ENCODE measurements at places on chromosomes 7 and 10.

DNA sequence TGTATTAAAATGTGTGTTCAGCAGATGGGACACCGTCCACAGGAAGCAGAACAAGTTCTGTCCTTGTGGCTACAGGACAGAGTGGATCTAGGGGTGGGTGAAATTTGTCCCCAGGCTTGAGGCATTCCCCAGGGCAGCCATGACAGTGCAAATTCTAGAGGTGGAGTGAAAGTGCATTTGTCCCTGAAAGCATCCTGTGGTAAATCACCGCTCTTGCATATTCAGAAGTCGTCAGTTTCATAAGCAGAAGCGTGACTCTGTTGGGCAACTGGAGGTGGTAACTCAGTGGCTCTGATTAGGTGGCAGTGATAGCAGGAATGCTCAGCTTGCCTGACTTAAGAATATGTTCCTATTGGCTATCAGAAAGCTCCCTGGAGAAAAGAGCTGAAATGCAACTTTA is 96.6 kb downstream of the SNX10 start:
- no peak for DNase-seq

- no peak for DNase-seq
Measured at GRCh38 chr10:99234791-99235657, 628 bp downstream of the HPSE2 start.

DNA sequence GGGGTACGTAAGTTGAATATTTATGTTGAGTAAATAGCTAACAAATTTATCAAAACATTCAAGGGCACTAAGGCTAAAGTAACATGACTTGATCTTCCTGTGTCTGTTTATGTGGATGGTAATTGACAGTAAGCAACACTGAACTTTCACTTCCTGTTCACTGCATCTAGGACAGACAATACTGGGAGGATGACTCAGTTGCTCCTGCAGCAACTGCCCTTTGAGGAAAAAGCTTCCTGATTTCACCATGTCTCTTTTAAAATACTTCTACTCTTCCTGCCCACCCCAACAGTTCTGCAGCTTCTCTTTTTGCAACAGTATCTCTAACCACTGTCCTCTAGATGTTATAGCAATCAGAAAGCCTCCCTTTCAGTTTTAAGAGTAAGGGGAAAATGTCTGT is 76.6 kb upstream of the HGF start:
- DNase-seq: no peak

- DNase-seq: no peak
Measured at GRCh38 chr10:127302343-127302742, 106.0 kb upstream of the INSYN2A start.

DNA sequence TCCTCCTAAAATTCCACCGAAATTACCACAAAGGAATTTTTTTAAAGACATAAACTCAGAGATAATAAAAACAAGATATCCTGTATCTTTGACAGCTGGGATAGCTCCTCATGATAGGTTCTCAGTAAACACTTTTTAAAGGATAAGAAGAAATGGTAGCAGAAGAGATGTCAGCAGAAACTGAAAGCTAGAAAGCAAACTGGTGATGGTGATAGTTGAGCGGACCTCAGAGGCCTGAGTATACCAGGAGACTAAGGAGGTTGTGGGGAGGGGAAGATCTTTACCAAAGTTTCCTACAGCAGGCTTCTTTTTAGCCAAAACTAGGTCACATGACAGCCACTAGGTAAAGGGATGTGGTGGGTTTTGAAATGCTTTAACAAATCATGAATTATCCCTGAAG is 22.5 kb downstream of the PCGF5 start:
- no peak for DNase-seq

- no peak for DNase-seq
Measured at GRCh38 chr10:46198516-46198915, 88.3 kb upstream of the ANTXRL start.

DNA sequence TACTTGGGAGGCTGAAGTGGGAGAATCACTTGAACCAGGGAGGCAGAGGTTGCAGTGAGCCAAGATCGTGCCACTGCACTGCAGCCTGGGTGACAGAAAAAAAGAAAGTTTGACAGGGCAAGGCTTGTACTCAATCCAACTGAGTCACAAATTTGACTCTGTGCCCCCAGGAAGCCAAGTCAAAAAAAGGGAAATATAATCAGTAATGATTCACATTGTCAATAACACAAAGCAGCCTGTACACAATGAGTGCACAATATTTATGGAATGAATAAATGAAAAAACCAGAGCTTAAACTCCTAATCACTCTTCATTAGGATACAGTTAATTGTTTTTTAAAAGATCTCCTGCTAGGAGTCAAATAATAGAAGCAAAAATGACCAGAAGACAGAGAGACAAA is 6.4 kb downstream of the NAPEPLD start:
- DNase-seq: no peak

- no peak for DNase-seq
Measured at GRCh38 chr7:114310345-114311110, 104.1 kb upstream of the FOXP2 start.

- no peak for DNase-seq
Measured at GRCh38 chr10:11169976-11170375, 152.3 kb downstream of the CELF2 start.

DNA sequence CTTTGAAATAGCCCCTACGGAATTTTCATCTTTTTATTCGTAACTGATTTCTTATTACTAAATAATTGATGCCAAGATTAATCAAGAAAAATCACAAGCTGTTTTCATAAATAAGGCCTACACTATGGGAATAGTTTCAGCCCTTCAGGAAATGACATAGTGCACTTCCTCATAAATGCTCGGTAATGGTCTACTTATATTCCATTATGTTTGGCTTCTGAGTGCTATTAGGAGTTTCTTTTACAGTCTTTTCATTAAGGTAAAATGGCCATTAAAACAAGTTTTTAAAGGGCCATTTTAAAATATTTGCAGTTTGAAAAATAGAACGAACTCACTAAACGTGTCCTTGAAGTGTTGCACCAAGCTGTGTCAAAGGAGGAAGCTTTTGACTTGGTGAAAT is 174.5 kb downstream of the DNAH11 start:
- DNase-seq: no peak

DNA sequence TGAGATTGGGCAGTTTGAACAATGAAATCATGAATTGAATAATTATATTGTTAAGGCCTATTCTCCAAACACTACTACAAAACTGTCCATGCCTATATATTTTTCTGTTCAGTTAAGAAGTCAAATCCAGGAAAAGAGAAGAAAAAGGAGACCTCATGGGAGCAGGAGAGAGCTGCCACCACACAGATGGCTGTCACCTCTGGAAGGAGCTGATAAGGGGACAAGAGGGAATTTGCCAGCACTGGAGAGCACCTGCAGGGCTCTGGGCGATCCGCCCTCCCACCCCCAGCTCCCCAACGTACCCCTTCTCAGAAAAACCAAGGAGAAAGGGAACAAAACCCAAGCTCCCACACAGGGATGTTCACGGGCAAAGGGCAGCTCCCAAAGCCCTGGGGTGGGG is 227.8 kb downstream of the TNS3 start:
- no peak for DNase-seq

DNA sequence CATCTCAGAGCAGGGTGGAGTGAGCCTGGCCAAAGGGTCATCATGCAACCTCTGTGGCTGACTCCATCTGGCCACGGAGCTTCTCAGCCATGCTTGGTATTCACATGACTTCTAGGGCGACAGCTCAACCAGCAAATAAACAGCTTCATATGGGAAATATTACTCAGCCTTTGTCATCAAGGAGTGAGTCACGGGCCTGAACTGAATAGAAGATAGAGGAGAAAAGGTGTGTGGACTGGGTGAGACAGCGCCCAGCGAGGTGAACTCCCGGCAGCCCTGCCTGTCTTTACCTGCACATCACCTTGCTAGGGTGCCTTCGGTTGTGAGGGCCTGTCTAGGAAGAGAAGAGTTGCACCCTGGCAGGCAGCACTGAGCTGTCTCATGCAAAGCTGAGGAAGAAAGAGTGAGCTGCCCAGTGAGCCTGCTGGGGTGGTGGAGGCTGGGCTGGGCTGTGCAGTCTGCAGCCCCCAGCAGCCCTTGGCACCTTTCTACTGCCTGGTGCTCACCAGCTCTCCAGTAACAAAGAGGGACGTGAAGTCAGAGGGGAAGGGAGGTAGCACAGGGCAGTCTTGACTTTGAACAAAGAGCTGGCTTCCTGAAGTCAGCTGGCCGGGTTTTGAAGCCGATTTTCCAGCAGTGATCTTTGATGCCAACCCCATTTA is 114.2 kb downstream of the EGFR start:
- DNase-seq: no peak

DNA sequence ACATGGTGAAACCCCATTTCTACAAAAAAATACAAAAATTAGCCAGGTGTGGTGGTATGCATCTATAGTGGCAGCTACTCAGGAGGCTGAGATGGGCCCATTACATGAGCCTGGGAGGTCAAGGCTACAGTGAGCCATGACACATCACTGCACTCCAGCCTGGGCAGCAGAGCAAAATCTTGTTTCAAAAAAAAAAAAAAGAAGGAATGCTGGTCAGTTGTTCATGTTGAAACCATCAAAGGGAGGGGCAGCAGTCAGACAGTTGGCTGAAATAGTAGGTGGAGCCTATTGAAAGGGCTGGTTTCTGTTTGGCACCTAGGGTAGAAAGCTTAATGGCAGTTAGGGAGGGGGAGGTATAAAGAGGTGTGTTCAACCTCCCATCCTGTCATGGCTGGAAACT is 323.0 kb downstream of the GALNT17 start:
- no peak for DNase-seq

DNA sequence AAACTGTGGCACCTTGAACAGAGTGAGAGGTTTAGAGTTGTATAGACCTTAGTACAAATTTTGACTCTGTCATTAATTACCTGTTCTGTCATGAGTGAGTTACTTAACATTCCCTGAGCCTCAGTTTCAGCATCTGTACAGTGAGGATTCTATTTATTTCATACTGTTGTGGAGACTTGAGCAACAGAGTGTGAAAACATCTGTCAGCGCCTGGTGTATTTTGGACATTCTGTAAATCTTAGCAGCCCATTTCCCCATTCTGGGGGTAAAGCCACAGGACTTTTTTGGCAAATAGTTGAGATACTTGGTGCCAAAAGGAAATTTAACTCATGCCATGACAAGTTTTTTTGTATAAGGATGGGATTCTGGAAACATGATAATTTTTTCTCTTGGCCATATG is 94.8 kb downstream of the AUTS2 start:
- DNase-seq: no peak

GRCh38 chr10:10056961-10057360 is 960.7 kb upstream of the CELF2 start:
- DNase-seq: no peak

DNA sequence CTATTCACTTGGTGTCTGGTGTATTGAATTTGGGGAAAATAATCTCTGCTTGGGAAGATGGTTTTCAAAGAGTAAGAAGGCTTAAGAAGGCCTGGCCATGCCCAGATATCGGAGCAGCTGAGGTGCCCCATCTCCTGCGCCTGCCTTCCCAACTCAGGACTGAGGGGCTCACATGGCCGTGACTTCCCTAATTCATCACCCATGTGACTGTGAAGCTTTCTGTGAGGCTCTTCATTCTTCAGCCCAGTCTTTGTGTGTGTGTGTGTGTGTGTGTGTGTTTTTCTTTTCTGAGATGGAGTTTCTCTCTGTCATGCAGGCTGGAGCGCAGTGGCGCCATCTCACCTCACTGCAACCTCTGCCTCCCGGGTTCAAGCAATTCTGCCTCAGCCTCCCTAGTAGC is 53.2 kb downstream of the PROSER2 start:
- DNase-seq: no peak

- DNase-seq: no peak
Measured at GRCh38 chr10:804191-804781, 114.8 kb upstream of the DIP2C start.

- DNase-seq: no peak
Measured at GRCh38 chr7:1514995-1515401, 10.8 kb upstream of the INTS1 start.

DNA sequence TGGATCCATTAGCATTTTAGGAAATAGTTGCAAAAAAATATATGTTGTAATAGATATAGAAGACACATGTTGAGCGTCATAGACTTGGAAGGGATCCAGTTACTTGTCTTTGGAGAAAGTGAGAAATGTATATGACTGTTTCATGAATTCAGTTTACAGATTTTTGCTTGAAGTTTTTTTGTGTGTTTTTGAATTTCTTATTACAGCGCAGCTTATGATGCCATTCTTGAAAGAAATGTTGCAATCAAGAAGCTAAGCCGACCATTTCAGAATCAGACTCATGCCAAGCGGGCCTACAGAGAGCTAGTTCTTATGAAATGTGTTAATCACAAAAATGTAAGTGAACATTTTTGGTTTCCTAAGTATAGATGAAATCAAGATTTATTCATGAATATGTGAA is 98.2 kb downstream of the MAPK8 start:
- DNase-seq: no peak

- DNase-seq: no peak
Measured at GRCh38 chr10:95790982-95791381, 35.0 kb downstream of the ENTPD1 start.

GRCh38 chr7:84578825-84579224 is 384.2 kb upstream of the SEMA3A start:
- DNase-seq: no peak

DNA sequence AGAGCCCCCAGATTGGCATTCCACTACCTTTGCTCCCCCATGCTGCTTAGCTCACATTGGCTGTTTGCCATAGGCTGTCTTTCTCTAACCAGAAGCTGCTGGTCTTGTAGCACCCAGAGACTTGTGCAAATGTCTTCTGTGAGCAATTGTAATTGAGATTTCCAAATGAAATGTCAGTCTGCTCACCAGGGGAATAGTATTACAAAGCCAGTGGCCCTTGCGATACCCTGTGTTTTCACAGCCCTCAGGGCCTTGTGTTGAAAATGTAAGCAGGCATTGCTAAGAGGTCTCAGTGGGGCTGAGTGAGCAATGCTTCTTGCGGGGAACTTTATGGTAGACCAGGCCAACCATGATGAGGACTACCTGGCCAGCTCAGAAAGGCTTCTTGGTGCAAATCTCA is 746.5 kb downstream of the LRMDA start:
- no peak for DNase-seq

- DNase-seq: no peak
Measured at GRCh38 chr10:59538623-59539022, 171.0 kb downstream of the SLC16A9 start.

DNA sequence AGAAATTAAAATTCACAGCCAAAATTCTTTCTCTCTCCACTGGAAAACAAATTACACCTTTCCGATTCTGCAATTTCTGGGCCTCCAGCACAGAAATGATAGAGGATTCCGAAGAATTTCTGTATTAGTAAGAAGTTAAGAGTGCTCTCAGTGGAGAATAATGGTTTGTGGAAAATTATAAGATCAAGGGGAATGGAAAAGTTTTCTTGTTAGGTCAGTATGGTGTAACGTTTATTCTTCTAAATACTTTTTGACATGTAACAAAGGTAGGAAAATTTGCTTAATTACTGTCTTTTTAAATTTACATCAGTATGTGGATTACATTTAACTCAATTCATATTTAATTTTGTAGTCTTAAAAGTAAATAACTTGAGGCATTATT is 288.3 kb upstream of the NFE2L3 start:
- no peak for DNase-seq

DNA sequence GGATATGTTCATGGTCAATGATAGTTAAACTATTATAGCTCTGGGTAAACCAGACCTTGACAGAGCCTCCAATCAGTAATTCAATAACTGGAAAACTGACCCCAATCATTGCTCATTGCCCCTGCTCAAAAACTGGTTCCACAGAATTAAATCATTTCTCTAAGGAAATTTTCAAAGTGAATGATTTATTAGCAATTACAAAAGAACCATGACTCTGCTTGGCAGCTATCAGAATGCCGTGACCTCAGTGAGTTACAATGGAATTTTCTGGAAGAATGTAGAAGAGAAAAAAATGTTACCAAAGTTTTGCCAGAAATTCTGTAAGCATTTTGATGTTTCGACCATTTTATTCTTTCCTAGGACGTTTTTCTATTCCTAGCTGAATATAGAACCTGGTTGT is 106.8 kb upstream of the APBB1IP start:
- DNase-seq: no peak
